Stimulated activated CD4-positive, alpha-beta T cell treated with anti-CD3 and anti-CD28 coated beads, Interleukin-4, amount 100 ng/mL, for 24 hours (primary cell): ENCODE measurements at places on chromosomes 1 and 21.

- DNase-seq, result no peak
Measured at GRCh38 chr1:228362884-228363450, 43.7 kb downstream of the TRIM11 start.

- no peak for DNase-seq
Measured at GRCh38 chr1:109821831-109822745, 58.4 kb upstream of the EPS8L3 start.

DNA sequence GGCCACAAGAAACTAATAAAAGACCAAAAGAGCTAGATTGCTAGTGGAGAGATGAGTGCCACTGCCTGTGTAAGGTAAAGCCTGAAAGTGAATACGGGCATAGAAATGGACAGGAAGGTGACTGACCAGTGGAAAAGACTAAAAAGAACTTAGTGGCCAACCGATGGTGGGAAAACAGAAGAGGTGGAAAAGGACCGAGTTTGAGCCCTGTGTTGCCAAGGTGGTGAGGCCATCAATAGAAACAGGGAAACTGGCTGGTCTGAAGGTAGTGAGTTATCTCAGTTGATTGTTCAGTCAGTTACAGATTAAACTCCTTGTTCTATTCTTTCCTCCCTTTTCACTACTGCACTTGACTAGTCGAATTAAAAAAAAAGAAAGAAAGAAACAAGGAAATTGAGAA is 2.5 kb downstream of the WDR77 start:
- no peak for DNase-seq

- no peak for DNase-seq
Measured at GRCh38 chr1:173448945-173449344, 28.2 kb upstream of the PRDX6 start.

- DNase-seq, result no peak
Measured at GRCh38 chr1:25958465-25958864, 39.4 kb downstream of the PAFAH2 start.

- DNase-seq, result no peak
Measured at GRCh38 chr1:185823467-185823866, 89.3 kb downstream of the HMCN1 start.

GRCh38 chr1:192557841-192558595 is 17.6 kb upstream of the RGS1 start:
- DNase-seq, result no peak

GRCh38 chr21:17949421-17949820 is 130.3 kb upstream of the C21orf91 start:
- DNase-seq, result no peak

DNA sequence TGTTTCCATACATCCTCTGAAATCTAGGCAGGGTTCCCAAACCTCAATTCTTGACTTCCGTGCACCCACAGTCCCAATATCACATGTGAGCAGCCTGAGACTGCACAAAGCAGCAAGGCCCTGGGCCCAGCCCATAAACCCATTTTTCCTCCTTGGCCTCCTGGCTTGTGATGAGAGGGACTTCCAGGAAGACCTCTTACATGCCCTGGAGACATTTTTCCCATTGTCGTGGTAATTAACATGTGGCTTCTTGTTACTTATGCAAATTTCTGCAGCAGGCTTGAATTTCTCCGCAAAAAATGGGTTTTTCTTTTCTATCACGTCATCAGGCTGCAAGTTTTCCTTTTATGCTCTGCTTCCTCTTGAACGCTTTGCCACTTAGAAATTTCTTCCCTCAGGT is 3.3 kb upstream of the PIGK start:
- no peak for DNase-seq

GRCh38 chr1:15802234-15802965 is 5.0 kb downstream of the UQCRHL start:
- DNase-seq, result no peak

GRCh38 chr1:213989002-213989855 is 1.5 kb downstream of the PROX1 start:
- DNase-seq, result no peak

DNA sequence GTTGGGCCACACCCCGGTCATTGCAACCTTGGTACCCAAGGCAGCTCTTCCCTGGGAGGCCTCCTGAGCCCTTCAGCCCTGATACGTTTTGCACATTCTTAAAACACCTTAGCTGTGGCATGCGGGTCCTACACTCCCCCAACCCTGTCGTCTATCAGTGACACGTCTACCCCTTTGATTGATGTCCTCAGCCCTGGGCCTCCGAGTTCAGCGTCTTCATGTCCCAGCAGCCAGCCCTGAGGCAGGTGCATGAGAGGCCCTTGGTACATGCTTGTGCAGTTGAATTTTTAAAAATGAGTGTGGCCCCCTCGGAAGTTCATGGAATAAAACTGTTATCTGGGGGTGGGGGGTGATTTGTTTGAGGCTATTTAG is 38.9 kb upstream of the ADARB1 start:
- no peak for DNase-seq

DNA sequence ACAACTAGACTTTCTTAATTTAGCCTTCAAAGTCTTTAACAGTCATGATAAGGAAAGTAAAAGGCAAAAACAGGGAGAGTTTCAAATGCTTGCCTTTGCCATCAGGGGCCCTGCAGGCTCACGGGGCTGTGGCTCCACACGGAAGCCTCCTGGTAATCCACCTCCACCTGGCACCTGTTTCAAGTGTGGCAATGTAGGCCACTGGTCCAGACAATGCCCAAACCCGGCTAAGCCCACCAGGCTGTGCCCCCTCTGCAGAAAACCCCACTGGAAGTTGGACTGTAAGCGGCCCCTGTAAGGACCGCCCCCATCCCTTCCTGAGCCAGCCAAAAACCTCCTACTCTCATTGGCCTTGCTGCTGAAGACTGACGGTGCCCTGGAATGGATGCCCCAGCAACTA is 32.5 kb downstream of the VN1R5 start:
- no peak for DNase-seq

- no peak for DNase-seq
Measured at GRCh38 chr1:229080361-229080760, 190.6 kb upstream of the RAB4A start.

DNA sequence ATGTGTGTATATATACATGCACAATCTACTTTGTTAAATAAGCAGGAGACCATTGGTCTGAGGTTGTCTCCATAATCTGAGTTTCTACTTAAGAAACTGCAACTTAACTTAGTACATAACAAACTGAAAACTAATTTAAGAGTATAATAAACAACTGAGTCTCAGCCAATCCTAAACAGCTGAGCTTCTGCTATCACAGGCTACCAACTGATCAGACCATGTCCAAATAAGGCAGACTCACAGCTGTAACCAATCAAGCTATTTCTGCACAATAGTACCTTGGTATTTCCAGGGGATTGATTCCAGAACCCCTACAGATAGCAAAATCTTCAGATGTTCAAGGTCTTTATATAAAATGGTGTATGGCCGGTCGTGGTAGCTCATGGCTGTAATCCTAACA is 26.0 kb upstream of the C1orf146 start:
- no peak for DNase-seq

DNA sequence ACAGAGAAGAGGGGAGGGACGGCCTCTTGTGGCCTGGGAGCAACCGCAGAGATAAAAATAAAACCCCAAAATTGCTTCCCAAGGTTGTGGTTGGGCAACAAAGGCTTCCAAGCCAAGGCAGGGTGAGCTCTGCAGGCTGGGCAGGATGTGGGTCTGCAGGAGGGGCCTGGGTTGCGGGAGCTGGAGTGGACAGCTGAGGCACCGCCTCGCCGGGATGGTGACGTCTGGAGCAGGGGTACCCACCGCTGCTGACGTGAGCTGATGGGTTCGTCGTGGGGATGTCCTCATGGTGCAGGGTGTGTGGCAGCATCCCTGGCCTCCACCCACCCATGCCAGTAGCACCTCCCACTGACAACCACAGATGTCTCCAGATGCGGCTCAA is 3.7 kb downstream of the AURKAIP1 start:
- DNase-seq, result peak; percentile 33

DNA sequence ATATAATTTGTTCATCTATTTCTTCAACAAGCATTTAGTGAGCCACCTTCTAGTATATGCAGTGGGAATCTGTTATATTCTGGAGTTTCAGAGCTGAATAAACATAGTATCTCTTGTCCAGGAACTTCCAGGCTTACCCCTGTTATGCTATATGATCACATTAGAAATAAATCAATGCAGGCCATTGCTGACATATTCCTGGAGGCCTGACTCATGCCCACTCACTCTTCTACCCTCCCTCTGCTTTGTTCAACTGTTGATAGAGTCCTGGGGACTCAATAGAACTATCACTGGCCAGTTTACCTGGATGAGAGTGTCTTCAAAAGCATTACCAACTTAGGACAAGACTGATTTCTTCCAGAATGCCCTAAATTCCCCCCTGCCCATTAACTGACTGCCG is 29.3 kb upstream of the SRSF10 start:
- no peak for DNase-seq

DNA sequence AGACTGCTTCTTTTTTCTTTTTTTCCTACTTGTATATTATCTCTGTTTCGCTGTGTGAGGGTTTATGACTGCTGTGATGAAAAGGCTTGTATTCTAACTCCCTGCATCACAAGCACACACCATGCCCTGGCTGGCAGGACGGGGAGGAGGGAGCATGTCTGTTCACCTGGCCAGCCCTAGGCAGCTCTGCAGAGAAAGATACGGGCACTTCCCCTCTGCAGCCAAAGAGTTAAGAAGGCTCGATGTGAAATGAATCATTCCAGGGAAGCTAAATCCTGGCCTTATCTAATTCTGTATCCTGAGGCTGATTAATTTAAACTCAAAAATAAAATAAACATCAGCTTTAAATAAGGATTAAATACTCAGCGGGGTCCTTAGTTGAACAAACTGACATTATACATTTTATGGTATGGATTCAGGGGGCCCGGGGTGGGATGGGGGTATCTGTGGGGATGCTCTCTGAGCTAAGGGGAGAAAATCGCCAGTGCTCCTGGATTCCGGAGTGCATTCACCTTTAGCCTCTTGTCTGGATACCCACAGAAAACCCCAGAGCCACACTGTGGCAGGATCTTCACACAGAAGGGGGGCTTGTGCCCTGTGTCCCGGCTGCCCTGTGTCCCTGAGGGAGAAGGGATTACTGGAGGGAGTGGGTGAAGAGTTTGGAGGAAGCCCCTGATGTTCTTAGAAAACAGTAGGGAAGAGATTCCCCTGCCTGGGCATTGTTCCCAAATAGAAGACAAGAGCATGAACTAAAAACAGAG is 321.5 kb downstream of the NPHP4 start:
- no peak for DNase-seq

GRCh38 chr1:227823537-227823936 is 8.1 kb downstream of the PRSS38 start:
- no peak for DNase-seq

DNA sequence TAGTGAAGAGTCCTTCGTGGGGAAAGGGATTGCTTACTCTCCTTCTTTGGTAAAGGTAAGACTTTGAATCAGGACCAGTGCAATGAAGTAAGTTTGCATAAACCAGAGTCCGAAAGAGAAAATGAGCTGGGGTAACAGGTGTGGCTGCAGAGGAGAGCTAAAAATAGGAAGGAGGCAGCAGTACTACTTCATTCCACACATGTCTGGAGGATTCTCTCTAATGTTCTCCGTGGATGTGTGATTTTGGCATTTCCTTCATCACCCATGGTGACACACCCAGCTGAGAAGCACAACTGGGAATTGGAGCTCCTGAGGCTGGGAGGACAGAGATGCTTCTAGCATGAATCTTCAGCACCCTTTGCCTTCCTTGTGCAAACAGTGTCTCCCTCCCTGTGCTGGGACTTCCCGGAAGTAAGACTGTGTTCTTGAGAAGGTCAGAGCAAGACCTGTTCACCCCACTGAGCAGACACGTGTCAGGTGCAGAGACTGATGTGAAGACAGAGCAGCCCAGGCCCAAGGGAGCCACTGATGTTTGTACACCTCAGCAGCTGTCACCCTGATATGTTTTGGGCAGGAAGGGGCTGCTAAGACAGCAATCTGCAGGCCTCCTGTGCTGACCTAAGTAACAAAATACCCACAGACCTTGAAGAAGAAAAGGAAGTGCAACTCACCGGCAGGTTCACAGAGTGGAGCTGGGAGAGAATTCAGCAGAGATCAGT is 13.3 kb downstream of the FCRL1 start:
- no peak for DNase-seq

- no peak for DNase-seq
Measured at GRCh38 chr1:44660176-44660575, 14.1 kb downstream of the TMEM53 start.

GRCh38 chr1:245143849-245144248 is 10.9 kb upstream of the KIF26B start:
- DNase-seq, result no peak

GRCh38 chr21:42258150-42258884 is 39.4 kb downstream of the ABCG1 start:
- peak; percentile 83 for DNase-seq

DNA sequence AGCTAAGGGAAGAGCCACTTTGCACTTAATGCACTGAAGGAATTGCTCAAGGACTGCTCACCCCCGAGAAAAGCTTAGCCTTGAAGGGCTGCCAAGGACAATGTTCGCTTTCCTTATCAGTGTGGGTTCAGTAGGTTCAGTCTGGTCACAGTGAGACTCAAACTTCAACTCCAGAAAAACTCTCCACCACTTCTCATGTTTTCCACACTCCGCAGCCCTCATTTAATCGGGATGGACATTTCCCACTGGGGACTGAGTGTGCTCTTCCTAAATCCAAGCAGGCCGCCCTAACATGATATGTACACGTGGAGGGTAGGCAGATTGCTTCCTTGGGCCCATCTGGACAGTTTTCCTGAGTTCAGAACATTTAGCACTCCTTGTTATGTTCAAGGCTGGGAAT is 19.5 kb downstream of the SUSD4 start:
- no peak for DNase-seq

- peak; percentile 23 for DNase-seq
Measured at GRCh38 chr1:19476450-19477190, 8.7 kb downstream of the CAPZB start.
